ENCODE measurements at places on chromosomes 2 and 18.
A peak's percentile ranks its signal among the peaks of the same experiment; 100 is the strongest.

- peak; percentile 68 for DNase-seq
Observed at GRCh38 chr2:207165121-207166038, at the start of gene KLF7. Gene KLF7, minus strand, starts transcription at chr2:207165948. Its CDS starts 380 bp downstream, at chr2:207165568.

- DNase-seq: no peak
Observed at GRCh38 chr2:232893834-232894233, 23.8 kb downstream of the SNORC start.

GRCh38 chr18:13726972-13727331 lies 479 bp downstream of the RNMT start:
- DNase-seq: peak; percentile 70

DNA sequence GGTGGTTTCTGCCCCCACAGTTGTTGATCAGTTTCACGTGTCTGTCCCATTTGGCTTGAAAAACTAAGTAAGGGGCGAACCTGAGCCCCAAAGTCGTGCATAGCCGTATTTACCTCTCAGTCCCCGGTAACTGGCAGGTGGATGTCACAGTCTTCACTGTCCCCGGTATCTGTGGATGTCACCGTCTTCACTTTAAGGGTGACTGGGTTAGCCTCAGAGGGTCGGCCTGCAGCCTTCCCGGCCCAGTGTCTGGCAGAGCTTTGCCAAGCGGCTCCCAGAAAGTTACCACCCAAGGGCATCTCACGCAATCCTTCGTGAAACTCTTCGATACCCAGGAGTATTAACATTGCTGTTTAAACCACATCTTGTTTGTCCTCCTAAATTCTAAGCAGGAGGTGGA lies 125.3 kb upstream of the CTDP1 start:
- no peak for DNase-seq

GRCh38 chr2:216664593-216665034 lies 30.7 kb downstream of the IGFBP5 start:
- peak; percentile 19 for DNase-seq

GRCh38 chr2:73979686-73980085 lies 5.0 kb upstream of the TET3 start:
- DNase-seq: no peak

DNA sequence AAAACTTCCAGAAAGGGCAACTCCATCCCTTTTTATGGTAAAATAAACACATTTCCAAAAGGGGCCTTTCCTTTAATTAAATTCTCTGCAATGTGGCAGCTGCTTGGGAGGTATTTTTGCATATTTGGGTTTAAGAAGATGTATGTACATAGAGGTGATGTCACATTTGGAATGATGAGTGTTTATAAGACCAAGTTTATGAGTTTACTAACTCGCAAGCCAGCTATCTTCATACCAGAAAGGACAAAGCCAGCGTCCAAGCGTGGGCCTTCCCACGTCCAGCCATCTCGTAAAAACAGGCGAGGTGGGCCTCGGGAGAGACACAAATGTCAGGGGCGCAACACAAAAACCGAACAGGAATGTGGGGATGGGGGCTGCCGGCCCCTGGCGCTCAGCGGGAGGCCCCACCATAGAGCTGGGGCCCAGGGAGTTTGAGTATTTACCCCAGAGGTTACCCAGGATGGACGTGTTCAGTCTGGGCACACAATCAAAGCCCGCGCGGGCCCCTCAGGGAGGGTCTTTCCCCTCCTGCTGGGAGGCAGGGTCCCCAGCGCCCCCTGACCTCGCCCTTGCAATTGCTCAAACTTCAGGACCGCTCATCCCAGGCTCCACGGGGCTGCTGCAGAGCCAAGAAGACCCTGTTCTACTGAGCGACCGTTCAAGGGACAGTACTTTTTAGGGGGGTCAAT lies 137.3 kb downstream of the TWIST2 start:
- DNase-seq: no peak

DNA sequence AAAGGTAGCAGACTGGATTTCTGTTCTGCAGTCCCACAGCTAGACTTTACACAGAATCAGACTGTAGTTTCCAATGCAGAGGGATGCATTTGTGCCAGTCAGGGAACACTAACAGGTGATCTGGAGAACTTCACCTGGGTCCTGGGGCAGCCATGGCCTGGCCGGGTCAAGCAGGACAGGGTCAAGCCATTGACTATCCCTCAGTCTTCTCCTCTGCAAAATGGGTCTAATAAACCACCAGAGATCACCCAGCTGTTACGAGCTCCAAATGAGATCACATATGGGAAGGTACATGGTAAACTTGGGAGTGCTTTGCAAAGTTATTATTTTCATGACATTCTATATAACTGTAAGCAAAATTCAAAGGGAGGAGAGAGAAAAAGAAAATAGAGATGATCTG lies 294.1 kb downstream of the CDCA7 start:
- DNase-seq: no peak

All from dermis microvascular lymphatic vessel endothelial cell (primary cell).